ENCODE measurements at places on chromosomes 13 and 19.

DNA sequence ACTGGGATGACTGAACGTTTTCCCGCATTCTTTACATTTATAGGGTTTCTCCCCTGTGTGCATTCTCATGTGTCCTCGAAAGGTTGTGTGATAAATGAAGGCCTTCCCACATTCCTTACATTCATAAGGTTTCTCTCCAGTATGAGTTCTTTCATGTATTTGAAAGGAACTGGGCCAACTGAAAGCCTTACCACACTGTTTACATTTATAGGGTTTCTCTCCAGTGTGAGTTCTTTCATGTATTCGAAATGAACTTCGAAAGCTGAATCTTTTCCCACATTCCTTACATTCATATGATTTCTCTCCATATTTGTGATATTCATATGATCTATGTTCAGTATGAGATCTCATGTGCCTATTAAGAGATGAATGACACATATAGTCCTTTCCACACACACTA, 19.4 kb downstream of the ZNF709 start:
- DNase-seq: no peak

GRCh38 chr19:35657904-35658700, 8.2 kb upstream of the UPK1A start:
- DNase-seq: no peak

DNA sequence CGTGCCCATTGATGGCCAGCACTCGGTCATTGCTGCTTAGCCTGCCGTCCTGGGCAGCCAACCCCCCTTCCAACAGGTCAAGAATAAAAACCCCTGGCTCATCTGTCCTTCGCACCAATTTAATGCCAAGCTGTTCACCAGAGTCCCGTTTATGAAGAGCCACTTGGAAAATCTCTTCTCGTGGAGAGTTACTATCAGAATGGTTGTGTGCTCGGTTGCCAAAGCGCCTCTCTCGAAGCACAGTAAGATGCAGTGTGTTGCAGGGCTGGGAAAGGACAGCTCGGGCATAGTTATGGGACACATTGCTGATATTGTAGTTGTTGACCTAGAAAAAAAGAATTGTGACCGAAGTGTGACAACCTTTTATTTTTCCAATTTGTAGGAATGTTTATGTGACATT, 57.9 kb downstream of the LNX2 start:
- no peak for DNase-seq

- no peak for DNase-seq
These were observed 49.0 kb downstream of the BRD4 start for GRCh38 chr19:15283141-15283883.

- DNase-seq: no peak
These were observed 324.5 kb downstream of the DNAJC15 start for GRCh38 chr13:43347877-43348276.

GRCh38 chr19:52946322-52947310, 16.1 kb downstream of the ZNF816 start:
- DNase-seq: no peak

DNA sequence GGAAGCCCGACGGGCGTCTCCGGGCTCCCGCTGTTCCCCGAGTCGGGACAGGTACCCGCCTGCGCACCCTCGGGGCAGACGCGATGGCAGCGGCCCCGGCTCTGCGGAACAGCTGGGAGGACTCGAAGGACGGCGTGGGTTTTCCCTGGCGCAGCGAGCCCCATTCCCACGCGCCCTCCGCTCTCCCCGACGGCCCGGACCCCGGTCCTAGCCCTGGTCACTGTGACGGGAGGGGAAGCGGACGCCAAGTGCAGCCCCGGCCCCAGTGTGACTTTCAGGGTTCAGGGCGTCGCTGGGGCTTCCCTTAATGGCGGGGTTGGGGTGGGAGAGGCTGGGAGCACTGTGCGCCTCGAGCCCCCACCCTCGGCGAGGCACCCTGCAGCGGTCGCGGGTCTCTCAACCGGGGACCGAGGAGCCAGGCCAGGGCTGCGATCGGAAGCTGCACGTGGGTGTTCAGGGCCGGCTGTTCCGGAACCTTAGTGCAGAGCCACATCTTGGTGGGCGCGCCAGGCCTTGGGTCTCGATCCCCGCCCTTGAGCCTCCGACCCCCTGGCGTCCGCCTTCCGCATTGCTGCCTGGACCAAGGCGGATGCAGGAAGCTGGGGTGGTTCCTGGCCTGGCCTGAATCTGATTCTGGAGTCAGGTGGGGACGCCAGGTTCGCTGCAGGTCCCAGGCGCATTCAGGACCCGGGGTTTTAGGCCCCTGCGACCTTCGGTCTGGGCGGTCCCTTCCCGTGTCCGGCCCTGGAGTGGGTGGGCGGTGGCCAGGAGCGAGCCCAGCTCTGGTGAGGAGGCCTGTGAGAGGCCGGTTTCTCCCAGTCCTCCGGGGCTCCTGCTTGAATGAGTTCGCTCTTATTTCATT, 3.5 kb downstream of the LGALS7B start:
- no peak for DNase-seq

DNA sequence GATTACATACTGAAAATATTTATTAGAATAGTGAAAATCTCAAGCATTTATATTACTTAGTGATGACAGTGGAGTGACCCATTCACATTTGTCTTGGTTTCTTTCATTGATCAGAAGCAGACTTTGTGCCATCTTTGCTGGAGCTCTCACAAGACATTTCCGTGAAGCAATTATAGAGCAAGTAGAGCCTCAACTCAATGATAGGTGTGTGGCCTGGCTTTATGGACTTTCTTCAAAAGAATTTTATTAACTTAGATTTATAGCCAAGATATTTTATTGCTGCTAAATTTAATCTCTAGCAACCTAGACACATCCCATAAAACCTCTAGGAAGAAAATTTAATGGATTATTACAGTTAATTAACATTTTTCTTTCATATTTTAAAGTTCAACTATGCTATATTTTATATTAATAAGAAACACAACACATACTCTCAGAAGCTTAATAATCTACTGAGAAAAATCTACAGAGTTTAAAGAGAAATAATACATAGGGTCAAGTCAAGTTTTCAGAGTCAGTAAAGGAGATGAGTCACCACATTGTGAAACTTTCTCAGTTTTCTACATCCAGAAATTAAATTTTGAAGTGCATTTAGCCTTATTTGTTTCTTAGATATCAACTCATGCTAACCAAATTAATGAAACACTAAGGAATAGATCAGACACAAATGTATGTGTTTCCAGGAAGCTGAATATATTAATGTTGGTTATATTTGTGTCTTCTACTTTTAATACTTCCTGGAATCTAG, 160.5 kb downstream of the LACC1 start:
- DNase-seq: no peak

DNA sequence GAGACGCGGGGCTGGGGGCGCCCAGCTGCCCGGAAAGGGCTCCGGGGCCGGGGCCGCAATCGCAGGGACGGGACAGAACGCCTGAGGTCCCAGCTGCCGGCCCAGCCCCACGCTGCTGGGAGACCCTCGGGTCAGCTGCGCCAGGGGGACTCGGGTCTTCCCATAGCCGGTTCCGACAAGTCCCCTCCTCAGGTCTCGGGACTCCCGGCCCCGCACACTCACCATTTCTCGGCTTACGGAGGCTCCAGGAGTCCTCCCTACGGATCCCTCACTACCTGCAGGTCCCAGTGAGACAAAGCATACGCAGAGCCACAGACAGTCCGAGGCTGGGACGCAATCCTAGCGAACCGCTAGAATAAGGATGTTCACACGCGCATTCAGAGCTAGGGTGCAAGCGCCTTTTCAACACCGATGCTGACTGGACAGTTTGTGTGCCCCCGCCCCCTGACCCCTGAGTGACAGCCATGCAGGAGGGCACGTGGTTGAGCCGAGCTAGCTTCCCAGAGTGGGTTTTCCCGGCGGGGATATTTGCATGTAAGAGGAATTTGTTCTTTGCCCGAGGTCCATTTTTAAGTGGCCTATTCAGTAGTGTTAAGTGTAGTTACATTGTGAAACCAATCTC, 13.6 kb downstream of the ZNF490 start:
- no peak for DNase-seq

DNA sequence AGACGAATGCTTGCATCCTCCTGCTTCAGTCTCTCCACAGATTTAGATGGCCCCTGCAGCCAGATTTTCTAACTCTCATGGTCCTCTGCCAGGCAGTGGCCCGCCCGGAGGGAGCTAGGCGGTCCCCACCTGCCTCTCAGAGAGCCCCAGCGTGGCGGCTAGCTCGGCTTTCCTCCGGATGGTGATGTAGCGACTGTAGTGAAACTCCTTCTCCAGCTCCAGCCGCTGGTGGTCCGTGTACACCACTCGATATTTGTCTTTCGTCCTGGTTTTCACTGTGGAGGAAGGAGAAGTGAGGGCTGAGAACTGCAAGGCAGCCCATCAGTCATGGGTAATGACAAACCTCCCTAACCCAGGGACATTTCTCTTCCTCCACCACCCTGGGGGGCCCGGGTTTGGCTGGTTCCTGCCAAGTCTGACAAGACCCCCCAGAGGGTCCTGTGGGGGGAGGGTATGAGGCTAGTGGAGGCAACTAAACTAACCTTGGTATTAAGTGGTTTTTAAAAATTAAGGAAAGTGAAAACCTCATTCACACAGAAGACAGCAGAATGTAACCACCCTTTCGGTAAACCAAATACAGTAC, 4.3 kb downstream of the CDX2 start:
- no peak for DNase-seq

DNA sequence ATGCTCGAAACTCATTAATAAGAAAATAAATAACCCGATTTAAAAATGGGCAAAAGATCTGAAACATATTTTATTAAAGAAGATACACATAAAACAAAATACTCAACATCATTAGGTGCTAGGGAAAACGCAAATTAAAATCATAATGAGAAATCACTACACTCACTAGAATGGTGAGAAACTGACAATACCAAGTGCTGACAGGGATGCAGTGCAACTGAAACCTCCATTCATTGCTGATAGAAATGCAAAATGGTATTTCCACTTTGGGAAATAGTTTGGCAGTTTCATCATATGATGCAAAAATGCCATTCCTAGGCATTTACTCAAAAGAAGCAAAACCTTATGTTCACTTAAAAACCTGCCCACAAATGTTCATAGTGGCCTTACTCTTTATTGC, 225.4 kb downstream of the RGCC start:
- DNase-seq: no peak

DNA sequence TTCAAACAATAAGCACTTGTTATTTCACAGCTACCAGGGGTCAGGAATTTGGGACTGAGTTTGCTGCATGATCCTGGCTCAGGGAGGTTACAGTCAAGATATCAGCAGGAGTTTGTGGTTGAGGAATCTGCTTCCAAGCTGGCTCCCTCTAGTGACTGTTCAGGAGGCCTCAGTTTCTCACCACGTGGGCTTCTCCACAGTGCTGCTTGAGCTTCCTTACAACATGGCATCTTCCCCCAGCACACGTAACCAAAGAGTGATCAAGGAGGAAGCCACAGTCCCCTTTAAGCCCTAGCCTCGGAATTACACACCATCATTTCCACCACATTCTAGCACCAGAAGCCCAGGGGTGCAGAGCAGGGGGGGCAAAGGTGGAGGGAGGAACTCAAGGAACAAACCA, 28.8 kb downstream of the CELF5 start:
- no peak for DNase-seq

DNA sequence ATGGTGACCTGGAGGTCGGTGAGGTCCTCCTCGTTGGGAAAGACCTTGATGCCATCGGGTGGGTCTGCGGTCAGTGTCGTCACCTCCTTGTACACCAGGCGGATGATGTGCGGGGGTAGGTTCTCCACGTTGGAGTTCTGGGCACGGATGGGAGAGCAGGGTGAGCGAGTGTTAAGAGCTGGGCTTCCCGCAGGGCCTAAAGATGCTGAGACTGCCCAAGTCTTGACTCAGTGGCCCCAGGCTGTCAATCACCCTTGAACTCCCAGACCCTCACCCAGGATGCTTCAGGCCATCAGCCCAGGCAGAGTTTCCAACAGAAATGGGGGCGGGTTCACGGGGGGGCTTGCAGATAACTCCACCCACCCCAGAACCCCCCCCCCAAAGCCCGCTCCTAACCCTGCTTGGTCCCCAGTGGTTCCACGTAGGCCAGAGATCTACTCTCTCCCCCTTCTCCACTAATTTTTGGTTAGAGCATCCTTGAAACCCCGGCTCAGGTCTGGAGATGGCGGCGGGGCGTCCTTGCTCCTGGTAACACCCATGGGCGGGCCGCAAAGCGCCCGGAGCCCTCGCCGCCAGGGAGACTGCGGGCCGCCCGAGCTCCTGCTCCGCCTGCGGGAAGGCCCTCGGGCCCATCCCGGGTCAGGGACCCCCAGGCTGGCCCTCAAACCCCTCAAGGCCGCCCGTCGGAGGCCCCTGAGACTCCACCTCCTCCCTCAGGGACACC, 600 bp downstream of the UBE2S start:
- peak; percentile 70 for DNase-seq

GRCh38 chr19:13083627-13084026, 19.0 kb downstream of the LYL1 start:
- DNase-seq: no peak

DNA sequence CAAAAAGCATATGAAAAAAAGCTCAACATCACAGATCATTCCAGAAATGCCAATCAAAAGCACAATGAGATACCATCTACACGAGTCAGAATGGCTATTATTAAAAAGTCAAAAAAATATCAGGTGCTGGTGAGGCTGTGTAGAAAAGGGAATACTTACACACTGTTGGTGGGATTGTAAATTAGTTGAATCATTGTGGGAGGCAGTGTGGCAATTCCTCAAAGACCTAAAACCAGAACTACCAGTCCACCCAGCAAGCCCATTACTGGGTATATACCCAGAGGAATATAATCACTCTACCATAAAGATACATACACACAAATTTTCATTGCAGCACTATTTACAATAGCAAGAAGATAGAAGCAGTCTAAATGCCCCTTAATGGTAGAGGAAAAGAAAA, 529.9 kb downstream of the SLITRK1 start:
- no peak for DNase-seq

DNA sequence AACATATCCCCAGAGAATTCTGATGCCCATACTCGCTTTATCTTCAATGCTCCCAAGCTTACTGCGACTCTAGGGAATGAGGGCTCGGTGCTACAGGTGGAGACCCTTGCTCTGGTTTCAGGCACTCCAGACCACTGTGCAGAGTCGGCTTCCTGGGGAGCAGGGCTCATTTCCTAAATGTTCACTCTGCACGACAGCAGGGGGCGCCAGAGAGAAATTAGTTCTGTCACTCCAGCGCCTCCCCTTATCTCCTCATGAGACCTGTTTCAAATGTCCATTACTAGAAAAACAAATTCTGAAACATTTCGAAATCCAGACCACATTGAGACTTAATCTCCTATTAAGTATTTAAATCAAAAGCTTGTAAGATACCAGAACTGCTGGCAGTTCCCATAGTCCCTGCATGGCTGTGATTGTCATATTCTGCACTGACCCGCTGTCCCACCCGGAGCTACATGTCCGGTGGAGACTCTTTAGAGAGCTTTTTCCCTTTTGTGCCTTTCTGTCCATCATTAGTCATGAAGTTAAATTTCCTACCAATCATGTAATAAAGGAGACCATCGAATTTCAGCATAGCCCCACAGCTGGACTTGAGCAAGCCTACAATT, 22.4 kb downstream of the EPSTI1 start:
- peak; percentile 89 for DNase-seq

GRCh38 chr19:2488942-2489731, 13.2 kb downstream of the GADD45B start:
- no peak for DNase-seq

DNA sequence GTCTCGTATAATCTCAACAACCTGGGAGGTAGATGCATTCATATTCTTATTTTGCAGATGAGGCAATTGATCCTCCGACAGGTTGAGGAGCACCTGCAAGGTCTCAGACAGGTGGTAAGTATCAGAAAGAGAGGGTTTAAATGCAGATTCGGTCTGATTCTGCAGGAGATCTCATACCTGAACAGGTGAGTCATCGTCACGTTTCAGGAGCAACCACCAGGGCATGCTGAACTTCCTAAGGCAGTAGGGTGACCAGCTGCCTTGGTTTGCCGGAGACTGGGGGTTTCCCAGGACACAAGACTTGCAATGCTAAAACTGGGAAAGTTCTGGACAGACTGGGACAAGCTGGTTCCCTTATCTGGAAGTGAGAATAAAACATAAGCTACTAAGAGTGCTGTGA, 68.8 kb upstream of the TSHZ3 start:
- DNase-seq: no peak

All from sciatic nerve (tissue), 2 donors.